ENCODE measurements at places on chromosomes 12 and 14. TPM values are rescaled to one million over a fixed set of nuclear protein-coding genes. Genes with fewer than 3 reads are reported as not detected.

CPNE6 gene
- polyA plus RNA-seq, result not detected

ITGB7 gene
- polyA plus RNA-seq, result not detected

FOS gene
- 1,189 TPM for polyA plus RNA-seq

CCDC177 gene
- not detected for polyA plus RNA-seq

DNA sequence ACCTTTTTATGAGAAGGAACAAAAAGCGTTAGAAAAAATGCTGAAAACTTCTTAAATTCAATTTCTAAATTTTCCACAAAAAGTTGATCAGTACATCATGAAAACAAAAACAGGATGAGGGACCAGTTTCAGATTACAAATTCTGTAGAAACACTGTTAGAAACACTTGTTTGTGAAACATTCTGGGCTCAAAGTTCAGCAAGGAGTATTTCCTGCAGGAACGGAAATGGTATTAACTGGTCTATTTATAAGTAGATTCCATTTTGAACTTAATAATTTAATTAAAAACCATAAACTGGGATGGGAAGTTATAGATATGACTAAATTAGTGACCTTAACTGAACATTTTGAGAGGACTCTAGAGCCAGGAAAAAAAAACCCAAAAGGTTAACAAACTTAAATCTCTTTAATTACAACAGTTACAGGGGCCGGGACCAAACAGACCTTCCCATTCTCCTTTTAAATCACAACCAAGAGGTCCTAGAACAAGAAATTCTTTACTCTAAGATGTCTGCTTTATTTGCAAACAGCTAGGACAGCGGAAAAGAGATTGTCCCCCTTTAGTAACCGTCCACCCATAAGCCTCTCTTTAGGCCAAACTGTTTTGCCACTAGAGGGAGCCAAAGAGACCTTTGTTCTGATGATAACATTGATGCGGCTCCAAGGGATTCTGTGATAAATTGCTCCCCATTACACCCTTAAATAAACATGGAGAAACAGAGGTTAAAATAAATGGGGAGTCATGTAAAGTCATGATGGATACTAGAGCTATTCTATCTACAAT is 69.0 kb upstream of the RERGL start:
- DNase-seq, result peak; percentile 55

DNA sequence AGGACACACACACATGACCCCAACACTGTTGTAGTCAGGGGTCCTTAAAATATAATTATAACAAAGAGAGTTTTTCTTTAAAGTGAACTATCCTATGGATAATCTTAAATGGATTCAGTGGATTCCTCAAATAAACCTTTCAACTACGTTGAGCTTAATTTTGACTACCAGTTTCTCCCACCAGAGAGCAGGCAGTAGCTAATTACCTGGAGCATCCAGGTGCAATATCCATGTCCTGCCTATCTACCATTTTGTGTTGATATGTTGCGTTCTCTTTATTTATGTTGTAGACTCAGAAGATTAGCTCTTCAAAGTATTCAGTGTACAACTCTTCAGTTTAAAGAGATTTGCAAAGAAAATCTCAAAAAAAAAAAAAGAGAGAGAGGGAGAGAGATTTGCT is 127.2 kb upstream of the GZMB start:
- no peak for DNase-seq

DNA sequence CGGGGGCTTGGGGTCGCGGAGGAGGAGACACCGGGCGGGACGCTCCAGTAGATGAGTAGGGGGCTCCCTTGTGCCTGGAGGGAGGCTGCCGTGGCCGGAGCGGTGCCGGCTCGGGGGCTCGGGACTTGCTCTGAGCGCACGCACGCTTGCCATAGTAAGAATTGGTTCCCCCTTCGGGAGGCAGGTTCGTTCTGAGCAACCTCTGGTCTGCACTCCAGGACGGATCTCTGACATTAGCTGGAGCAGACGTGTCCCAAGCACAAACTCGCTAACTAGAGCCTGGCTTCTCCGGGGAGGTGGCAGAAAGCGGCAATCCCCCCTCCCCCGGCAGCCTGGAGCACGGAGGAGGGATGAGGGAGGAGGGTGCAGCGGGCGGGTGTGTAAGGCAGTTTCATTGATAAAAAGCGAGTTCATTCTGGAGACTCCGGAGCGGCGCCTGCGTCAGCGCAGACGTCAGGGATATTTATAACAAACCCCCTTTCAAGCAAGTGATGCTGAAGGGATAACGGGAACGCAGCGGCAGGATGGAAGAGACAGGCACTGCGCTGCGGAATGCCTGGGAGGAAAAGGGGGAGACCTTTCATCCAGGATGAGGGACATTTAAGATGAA is 630 bp downstream of the FOS start:
- DNase-seq, result peak; percentile 57

GRCh38 chr14:22882529-22883172 is 371 bp upstream of the REM2 start:
- DNase-seq, result peak; percentile 90

- no peak for DNase-seq
Measured at GRCh38 chr14:61569812-61570548, 125.3 kb upstream of the HIF1A start.

- no peak for DNase-seq
Measured at GRCh38 chr14:93525696-93526451, 95.1 kb downstream of the UNC79 start.

Measured in hepatocyte (in vitro differentiated cells).